Motor neuron (in vitro differentiated cells): ENCODE measurements at places on chromosomes 3 and 15.

GRCh38 chr3:159186581-159186980 lies 384.7 kb downstream of the MFSD1 start:
- no peak for ATAC-seq

DNA sequence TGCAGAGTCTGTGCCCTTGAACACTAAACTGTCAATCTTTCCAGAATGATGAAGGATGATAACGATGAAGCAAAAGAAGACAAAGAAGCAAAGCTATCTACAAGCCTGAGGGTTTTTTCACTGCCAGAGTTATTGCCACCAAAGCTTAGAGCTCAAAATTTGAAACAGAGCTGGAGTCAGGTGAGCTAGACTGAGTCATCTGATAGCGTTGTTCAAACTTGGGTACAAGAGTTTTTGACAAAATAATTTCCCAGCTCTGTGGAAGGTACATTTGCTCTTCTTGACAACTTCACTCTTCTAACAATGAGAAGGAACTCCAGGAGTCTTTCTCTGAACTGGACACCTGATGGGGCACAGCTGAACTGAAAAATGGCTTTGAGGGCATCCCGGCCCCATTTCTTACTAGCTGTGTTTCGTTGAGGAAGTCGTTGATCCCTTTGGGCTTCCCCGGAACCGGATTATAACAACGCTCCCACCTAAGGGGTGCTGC lies 715 bp downstream of the MCCC1 start:
- no peak for ATAC-seq

DNA sequence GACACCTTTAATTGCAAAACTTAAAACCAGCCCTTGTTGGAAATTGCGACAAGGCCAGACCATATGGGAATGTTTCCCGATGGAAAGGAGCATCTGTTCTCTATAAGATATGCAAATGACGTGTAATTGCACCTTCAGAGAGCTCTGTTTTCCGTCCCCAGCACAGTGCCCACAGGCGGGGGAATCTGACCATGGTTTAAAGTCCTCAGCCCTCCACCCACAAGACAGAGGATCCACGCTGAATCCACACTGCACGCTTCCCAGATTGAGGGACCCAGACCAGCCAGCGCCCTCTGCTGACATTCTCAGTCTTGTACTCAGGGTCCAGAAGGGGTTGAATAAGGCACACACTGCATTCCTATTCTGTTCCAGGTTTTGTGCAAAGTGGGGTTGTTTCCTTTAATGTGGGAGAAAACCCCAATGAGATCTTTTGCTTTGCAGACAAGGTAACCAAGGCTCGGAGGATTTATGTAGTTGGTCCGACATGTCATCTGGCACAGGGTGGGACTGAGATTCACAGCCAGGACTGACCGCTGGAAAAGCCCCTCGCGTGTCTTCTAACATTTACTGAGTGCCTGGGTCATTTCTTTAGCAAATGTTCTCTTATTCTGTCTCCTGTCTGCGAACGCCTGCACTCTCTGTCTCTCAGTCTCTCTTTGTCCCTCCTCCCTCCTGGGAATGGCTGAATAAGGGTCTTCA lies 36.8 kb upstream of the KLHL25 start:
- peak; percentile 95 for ATAC-seq

DNA sequence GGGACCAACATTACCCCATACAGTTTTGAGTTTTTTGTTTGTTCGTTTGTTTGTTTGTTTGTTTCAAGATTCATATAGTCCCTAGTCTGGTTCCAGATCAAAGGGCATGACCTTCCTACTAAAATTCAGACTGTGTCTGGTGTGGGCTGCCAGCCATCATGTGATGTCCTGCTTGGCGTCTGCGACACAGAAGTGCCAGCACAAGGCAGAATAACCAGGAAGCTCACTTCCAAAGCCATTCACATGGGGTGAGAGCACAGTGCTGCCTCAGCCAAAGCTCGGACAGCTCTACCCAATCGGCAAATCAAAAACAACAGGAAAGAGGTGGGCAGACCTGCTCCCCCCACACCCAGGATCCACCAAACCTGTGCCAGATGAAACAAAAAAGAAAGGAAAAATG lies 142.6 kb upstream of the THBS1 start:
- no peak for ATAC-seq

DNA sequence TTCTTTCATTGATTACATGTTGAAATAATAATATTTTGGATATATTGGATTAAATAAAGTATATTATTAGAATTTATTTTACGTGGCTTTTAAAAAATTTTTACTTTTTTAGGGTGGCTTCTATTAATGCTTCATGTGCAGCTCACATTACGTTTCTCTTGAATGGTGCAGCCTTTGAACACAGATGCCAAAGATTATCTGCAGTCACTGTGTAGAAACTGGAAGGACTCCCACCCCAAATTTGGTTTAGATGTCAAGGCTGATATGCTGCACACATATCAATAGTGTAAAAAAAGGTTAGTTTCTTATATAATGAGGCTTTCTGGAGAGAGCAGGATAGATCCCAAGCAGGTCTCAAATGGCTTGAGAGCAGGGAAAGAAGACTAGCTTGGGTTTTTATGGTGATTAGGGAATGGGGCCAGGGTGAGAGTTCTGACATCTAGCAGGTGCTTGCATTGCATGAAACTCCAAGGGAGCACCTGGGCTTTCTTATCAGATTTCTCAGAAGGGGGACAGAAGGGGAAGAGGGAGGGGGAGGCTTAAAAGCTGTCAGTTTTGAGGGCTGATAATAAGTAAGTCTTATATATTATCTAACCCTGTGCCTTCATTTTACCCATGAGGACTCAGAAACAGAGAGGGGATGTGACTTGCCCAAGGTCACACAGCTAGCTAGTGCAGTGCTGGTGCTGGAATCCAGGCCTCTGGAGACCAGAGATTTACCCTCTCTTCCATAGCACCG lies 89.6 kb downstream of the CHST2 start:
- no peak for ATAC-seq

DNA sequence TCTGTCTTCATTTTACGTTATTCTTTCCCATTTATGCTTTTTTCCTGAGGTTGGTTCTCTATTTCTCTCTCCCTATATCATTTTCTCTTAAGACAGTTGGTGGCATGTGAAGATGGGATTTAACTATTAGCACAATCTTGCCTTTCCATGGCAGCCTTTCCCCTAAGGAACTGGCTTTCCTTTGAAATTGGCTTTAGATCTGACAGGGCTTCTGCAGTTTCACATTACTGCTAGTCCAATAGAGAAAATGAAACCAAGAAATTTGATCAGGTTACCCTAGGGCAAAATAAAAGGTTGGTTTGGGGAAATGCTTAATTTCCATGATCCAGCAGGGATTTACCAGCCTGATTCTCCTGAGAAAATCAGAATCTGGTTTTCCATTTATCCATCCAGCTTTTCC lies 22.7 kb upstream of the CHL1 start:
- ATAC-seq: no peak

GRCh38 chr3:184815046-184815930 lies 3.3 kb downstream of the VPS8 start:
- ATAC-seq: no peak

DNA sequence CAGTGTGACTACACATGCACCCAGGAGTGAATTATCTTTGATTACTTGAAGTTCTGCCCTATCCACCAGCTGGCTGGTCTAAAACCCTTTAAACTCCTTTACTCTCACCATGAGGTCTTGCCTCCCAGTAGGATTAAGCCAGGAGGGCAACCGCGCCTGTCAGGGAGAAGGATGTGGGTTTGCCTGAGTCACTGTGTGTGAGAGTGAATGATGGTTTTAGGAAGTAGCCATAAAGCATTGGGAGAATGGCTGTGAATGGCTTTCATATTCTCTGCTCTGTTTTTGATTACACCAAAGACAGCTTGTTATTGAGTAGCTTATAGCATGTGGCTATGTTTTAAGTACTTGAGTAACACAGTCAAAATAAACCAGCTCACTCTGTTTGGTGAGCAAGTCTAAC lies 637.7 kb upstream of the TBL1XR1 start:
- ATAC-seq: peak; percentile 15

GRCh38 chr3:20604659-20605058 lies 418.7 kb upstream of the SGO1 start:
- ATAC-seq: no peak
